CD4-positive, alpha-beta T cell treated with Interleukin-21 for 1 hour (primary cell): ENCODE measurements at places on chromosomes 3 and 15.
A peak's percentile ranks its signal among the peaks of the same experiment; 100 is the strongest.

- DNase-seq: no peak
These were observed 197.9 kb downstream of the TPRG1 start for GRCh38 chr3:189369636-189370035.

DNA sequence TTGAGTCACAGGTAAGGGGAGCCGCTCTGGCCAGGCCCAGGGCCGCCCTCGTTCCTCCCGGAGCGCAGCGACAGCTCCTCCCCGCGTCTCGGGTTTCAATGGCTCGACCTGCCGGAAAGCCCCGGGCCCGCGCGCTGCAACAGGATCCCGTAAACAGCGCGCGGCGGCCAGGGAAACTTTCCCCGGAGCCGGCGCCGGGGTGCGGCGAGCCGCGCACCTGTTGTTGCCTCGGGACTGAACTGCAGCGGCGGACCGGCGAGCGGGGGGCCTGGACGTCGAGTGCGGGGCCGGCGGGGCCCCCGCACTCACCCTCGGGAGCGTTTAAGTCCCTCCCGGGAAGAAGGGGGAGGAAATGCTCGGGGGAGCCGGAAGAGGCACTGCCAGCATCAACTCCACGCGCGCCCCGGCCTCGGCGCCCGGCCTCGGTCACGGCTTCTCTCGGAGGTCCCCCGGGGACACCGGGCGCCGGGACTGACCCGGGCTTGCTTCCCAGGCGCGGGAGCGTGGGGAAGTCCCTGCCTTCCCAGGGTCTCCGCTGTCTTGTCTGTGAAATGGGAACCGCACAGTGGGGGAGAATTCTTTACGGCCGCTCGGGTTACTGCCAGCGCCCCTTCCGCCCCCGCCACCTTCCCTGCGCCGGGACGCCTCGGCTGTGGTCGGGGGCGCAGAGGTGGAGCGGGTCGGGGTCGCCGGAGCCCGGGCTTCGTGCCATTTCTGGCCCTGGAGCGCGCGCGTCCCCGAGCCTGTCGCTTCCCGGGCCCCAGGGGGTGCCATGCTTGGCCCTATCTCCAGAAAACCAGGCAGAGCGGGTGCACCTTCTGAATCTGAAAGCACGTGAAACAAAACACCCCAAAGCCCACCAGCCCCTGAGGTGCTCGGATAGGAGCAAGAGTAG lies 7.5 kb upstream of the PGPEP1L start:
- peak; percentile 17 for DNase-seq

DNA sequence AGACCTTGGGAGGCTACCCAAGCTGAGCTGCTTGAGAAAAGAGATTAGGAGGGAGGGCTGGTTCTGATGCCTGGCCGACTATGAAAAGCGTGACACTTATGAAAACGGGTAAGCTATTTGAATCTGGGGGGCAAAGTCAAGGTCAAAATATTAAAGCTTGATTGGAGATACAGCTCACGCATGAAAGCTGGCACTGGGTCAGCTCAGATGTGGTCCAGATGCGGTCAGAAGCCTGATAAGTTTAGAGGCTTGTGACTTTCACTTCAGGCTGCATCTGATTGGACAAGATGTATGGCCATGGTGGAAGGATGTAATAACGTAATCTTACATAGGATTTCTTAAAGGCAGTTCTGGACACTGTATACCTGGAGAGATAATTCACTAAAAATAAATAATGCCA lies 690.3 kb downstream of the NTRK3 start:
- no peak for DNase-seq

- DNase-seq: no peak
These were observed 105.0 kb downstream of the LRRK1 start for GRCh38 chr15:101024073-101024695.

DNA sequence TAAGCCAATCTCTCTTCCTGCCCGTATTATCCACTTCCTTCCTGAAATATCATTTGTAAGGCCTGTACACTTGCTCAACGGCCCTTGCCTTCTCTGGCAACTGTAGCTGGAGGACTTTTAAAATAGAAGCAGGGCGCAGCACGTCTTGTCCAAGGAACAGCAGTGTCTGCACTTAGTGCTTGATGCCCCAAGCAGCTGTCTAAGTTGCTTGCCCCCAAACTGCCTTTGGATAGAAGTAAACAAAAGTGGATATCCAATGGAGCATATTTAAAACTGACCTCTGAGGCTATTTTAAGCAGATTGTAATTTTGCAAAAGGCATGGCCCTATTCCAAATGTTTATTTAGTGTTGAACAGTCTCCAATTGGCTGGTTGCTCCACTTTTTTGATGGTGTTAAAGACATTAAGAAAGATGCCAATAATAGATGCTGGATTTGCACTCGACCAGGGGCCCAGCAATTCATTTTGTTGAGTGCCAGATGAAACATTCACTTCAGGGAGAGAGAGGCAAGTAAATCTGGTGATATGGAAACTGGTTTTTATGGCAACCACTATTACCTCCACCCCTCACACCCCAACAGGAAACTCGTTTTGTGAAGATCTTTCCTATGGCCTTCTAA lies 526.8 kb upstream of the TBL1XR1 start:
- DNase-seq: no peak

DNA sequence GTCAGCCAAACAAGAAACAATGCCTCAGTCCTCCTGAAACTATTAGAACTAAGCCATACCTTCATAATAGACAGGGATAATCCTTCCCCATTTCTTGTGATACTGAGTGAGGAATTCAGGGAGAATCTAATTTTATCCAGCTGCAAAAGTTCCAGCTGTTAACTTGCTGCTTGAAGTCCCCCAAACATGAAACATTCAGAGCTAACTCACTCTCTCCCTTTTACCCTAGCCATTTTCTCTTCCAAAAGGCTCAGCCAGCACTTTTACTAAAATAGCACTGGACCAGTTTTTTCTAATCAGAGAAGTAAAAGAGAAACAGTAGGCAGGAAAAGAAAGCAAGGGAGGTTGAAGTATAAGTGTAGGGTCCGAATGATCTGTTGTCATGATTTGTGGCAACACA lies 268.1 kb downstream of the TAFA4 start:
- DNase-seq: no peak

DNA sequence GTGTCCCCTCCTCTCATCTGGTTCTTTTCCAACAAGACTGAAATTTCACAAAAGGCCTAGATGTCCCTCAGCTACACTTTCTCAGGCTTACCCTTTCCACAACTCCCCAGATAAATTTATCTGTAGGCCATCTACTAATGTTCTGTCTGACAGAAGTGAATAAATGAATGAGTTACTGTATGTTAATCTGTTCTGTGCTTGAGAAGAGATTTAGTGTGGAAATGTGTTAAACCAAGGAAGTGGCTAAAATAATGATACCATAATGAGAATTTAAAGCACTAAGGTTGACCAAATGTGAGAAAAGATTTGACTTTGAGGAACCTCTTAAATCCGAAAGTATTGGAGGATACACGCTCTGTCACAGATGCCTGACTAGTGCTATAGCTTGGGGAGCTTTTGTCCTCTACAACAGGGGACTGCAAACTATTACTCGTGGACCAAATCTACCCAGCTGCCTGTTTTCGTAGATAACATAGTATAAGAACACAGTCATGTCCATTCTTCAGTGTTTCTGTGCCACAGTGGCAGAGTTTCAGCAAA lies 74.8 kb upstream of the P2RY1 start:
- DNase-seq: no peak

GRCh38 chr15:57218826-57219576 lies 157.3 kb upstream of the CGNL1 start:
- DNase-seq: no peak

GRCh38 chr3:45417930-45418847 lies 29.8 kb downstream of the LARS2 start:
- DNase-seq: no peak

DNA sequence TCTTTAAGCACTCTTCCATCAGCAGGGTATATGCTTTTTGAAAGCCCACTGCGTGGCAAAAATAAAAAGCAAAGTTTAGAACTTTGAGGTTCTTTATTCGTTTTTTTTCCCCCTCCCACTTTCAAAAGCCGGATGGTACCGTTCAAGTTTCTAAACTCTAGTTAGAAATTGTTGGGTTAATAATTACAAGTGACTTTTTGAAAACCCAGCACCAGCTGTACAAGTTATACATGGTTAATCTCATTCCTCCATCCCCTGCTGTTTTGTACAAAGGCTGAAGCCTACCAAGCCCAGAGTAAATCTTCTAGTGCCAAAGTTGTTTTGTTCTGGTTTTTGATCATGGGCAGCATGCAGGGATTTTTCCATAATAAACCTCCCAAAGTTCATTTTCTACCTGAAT lies 48.6 kb downstream of the WDR72 start:
- no peak for DNase-seq

DNA sequence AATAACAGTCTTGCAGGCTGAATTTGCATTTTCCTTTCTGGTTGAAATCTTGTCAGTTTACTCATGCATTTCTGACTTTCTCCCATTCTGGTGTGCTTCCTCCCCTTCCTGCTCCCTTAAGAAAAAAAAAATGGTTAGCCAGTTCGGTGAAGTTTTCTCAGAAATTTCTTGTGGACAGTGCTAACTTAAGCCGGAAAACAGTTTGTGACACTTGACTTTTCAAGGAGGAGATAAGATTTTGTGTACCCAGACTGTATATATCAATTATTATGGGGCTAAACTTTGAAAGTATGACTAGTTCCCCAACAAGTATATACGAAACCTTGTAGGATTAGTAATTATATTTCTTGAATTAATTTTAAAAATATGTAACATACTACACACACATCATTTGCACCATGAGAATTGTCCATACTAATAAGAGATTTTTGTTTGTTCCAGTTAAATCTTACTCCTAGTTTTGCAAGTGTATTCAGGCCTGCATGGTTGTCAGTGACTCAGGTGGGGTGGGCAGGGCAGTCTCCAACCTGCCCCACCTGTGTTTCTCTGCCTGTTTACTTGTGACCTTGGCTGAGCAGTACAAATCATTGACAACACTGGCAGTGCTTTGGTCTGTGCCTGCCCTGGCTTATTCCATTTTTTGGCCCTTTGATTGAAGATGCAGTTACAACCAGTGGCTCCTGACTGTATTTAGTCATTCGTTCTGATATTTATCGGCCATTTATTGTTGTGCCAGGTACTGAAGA lies 19.1 kb downstream of the UBE2E1 start:
- no peak for DNase-seq

- no peak for DNase-seq
These were observed 58.4 kb downstream of the PPARG start for GRCh38 chr3:12347301-12347700.

- DNase-seq: peak; percentile 33
These were observed 117.0 kb upstream of the TSPAN3 start for GRCh38 chr15:77187751-77188464.

DNA sequence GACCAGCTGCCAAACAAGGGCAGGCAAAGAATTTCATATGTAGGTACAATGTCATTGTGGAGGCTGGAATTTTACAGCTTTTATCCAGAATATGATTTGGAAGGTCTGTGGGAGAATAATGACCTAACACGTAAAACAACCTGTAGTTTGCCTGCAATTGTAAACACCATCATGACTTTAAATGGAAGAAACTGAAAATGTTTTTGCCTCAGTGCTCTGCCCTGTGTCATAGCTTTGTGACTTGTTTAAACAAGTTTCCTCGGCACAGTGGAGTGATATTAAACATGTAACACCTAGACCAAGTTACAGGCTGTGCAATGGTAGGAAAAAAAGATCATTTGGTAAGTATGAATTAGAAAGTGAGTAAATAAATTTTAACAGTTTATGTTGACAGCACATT lies 171.6 kb upstream of the MBNL1 start:
- no peak for DNase-seq

- DNase-seq: no peak
These were observed 117.8 kb downstream of the WNT5A start for GRCh38 chr3:55369141-55369847.

GRCh38 chr15:64651601-64652191 lies 123.7 kb downstream of the RBPMS2 start:
- DNase-seq: peak; percentile 64

- DNase-seq: no peak
These were observed 8.8 kb upstream of the AEN start for GRCh38 chr15:88612186-88612796.

DNA sequence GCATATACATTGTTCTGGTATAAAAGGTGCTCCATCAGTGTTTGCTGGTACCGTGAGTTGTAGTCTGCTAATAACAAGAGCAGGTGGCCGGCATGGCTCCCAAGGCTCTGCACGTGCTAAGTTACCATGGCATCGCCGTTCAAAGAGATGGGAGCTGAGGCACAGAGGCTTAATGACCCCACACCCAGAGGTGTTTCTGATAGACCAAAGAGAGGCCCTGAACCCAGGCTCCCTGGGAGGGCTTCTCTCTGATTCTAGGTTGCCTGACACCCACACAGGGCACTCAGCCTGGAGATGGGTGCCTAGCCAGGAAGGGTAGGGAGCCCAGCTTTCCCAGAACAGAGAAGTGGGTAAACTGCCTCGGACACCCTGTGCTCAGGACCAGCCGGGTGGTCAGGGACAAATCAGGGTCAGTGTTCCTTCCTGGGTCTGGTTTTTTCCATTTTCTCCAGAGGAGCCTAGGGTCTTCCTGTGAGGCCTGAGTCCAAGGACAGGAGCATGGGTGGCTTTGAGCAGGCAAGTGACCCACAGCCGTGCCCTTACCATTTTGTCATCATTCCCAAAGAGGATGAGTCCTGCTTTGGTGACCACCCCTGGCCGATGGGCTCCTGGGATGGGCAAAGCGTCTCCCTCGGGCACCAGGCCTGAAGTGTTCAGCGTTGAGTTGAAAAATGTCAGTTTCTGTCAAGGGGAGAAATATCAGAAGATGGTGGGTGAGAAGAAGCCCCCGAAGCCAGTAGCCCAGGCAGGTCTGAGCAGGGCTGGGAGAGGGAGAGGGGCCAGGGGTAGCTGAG lies 27.3 kb downstream of the ALDH1L1 start:
- DNase-seq: no peak

DNA sequence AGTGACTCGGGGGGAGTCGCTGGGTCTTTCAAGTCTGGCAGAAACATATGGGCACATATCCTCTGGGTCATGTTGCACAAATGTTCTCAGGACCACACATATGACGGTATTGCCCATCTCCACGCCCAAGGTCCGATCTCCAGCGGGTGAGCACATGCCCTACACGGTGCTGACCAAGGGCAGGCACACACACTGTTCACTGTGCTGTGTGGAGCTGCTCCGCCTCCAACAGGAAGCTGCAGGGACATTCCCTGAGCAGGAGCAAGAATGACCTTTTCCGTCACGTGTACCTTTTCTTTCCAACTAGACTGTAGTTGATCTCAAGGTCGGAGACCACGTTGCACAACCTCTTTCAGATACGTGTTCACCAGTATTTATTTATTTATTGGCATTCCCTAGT lies 41.7 kb upstream of the B3GNT5 start:
- DNase-seq: no peak

DNA sequence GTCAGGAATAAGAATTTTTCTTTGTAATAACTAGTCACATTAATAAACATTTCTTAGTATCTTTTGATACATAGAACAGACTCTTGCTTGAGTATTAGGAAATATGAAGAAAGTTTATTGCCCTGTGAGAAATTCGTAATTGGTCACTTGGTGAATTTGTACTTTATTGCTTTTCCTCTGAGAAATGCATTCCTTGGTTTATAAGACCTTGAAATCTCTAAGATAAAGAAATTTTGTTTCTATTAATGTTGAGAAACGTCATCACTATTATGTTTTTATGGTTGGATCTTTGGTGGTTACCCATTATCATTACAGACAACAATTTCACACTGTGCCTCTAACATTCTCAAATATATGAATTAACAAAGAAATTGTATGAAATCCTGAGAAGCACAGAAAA lies 652.0 kb upstream of the NECTIN3 start:
- no peak for DNase-seq
